ENCODE measurements at places on chromosomes 7 and 10. TPM values are rescaled to one million over a fixed set of nuclear protein-coding genes. Genes with fewer than 3 reads are reported as not detected.

- no peak for DNase-seq
- H3K4me1 ChIP-seq: no peaks in the 10 kb centered on the region
- H3K36me3 ChIP-seq: no peaks in the 10 kb centered on the region
Measured at GRCh38 chr10:126243971-126244370, 144.3 kb downstream of the ADAM12 start.

DNA sequence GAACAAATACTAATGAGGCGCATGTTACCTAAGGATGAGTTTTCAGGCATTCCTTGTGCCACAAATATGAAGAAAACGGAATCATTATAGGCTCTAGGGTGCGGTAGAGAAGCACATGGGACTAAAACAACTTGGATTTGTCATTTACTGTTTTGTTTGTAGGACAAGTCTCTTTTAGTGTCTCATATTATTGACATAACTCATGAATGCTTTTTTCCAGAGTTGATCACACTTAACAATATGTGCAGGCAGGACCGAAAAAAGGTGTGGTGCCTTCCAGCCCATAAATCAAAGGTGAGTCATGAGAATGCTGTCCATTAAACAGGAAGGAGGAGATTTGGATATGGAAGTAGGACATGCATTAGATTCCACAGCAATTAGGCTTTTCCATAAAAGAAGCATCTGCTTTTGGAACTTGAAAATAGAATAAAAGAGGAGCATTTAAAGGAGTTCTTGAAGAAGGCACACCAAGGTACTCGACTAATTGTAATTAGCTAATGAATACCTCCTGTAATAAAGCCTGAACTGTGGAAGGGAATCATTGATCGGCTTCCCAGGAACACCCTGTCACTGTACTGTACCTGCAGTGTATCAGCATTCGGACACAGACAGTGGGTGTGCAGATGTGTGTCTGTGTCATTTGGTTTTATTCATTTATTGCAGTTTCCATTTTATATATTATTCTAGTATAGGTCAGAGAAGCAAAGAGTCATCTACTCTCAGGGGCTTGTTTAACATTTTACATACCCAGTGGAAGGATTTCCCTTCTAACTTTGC is 119.7 kb upstream of the KLF14 start:
- DNase-seq: no peak
- no peaks in the 10 kb centered on the region for H3K36me3 ChIP-seq
- H3K4me1 ChIP-seq: no peaks in the 10 kb centered on the region

DNA sequence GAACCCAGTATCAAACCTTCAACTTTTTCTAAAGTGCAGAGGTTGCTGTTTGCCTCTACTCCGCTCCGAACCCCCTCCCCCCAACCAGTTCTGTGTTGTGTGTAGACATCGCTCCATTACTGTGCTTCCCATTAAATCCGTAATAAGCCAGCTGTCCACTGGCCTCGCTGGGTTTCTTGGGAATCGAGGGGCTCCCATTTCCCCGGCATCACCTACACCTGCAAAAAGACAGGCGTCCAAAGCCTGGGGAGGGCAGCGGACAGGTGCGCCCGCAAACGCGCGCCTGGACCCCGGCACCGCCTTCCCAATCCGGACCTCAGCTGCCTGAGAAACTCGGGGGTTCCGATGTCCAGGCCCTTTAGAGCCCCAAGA is 631 bp downstream of the RTKN2 start:
- peak overlapping the region; percentile 65 for H3K4me3 ChIP-seq
- H3K4me1 ChIP-seq: peaks cover 3% of the 10 kb centered on the region
- DNase-seq: peak; percentile 46

DNA sequence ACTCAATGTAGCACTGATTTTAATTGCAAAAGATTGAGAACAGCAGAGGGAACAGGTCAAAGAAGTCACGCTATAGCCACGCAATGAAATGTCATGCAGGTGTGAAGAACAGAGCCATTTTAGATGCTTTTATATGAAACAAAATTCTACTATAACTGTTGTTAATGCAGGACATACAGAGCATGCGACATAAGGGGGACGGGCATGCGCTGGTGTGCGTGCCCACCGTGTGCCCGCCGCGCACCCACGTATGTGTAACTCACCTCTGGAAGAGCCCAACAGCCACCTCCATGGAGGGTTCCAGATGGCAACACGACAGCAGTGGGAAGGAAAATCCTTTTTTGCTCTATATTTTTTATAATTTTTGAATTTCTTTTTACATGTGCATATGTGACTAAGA is 410.0 kb upstream of the RNF32 start:
- H3K27me3 ChIP-seq: no peaks in the 10 kb centered on the region
- no peak overlapping the region for H3K27ac ChIP-seq
- no peak overlapping the region for H3K4me3 ChIP-seq
- H3K36me3 ChIP-seq: no peaks in the 10 kb centered on the region
- DNase-seq: no peak
- no peaks in the 10 kb centered on the region for H3K4me1 ChIP-seq

DNA sequence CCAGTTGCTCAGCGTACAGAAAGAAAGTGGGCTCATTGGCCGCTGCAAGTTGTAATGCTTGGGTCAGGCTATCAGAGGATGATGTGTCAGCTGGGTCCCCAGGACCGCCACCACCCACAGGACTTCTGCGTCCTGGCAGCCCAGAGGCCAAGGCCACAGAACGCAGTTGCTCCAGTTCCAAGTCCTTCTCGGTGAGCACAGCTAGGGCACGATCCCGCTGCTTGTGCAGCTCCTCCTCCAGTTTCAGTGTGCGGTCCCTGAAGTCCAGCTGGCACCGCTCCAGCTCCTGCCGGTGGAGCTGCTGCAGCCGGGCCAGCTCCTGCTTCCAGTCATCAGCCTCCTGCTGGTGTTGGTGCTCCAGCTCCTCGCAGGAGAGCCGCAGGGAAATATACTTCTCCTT is 3.0 kb downstream of the GCC1 start:
- H3K4me3 ChIP-seq: no peak overlapping the region
- DNase-seq: no peak
- H3K4me1 ChIP-seq: peaks cover 12% of the 10 kb centered on the region
- peaks cover 42% of the 10 kb centered on the region for H3K36me3 ChIP-seq

DNA sequence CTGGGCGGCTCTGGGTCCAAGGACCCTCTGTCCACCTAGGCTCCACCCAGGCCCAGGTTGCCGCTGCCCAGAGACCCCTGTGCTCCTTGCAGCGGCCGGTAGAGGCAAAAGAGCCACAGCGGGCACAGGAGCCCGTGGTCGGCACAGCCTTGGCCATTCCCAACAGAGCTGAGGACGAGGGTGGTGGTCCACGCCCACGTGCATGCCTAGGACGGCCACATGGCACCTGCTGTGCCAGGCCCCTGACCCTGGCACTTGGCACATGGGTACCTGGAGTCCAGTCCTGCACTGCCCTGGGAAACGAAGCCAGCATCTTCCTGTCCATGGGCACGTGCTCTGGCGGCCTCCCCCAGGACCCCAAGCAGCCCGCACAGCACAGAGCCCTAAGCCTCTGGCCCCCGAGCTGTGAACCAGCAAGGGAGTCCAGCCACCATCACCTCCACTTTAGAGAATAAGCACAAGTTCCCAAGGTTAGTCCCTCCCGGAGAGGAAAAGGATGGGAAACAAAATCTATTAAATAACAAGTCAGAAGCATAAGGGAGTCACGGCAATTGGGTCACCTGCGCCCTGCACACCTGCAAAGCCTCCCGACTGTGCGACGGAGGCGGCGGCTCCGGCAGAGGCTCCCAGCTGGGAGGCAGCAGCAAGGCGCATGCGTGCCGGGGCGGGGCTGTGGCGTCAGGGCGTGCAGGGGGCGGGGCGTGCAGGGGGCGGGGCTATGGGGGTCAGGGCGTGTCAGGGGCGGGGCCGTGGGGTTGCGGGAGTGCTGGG is 59.1 kb downstream of the STK32C start:
- no peaks in the 10 kb centered on the region for H3K27me3 ChIP-seq
- DNase-seq: peak; percentile 41
- H3K27ac ChIP-seq: no peak overlapping the region

EEPD1 gene
- polyA plus RNA-seq: 8.4 TPM

GJD4 gene
- 0.09 TPM for polyA plus RNA-seq

CDC14C gene
- polyA plus RNA-seq: 0.06 TPM

CCDC71L gene
- 11.5 TPM for polyA plus RNA-seq

SLC13A1 gene
- polyA plus RNA-seq: 1.7 TPM

All from large intestine (tissue), 12 donors.